ENCODE measurements at places on chromosomes 11 and 22. TPM values are rescaled to one million over a fixed set of nuclear protein-coding genes. Genes with fewer than 3 reads are reported as not detected.

DNA sequence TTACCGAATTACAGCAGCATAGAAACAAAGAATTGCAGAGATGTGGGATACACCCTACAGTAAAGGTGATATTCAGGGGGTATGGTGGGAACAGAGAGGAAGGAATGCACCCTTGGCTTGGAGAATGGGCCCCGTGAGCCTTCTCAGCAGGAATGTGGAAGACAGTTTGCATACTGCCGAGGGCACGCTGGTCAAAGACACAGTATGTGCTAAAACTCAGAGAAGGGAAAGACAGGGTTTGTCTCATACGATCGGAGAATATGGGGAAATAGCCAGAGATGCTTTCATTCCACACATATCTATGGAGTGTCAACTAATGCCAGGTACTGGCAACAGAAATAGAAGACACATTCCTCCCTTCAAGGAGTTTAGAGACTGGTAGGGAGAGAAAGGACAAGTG lies 36.9 kb downstream of the UBASH3B start:
- DNase-seq: no peak

GRCh38 chr11:122025757-122026156 lies 90.3 kb downstream of the BLID start:
- DNase-seq: no peak

GRCh38 chr11:34654483-34655334 lies 33.8 kb downstream of the EHF start:
- no peak for DNase-seq

DNA sequence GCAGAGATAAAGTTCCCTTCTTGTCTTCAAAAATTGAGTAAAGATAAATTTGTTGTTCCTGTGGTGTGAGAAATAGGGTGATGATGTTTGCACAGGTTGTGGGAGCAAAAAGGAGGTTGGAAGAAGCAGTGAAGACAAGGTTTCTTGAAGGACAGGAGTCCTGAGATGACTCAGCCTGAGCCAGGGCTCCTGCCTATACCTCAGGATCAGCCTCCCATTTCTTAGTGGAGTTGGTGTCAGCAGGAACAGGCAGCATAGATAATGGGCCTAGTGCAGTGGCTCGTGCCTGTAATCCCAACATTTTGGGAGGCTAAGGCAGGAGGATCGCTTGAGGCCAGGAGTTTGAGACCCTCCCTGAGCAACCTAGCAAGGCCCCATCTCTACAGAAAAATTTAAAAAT lies 28.7 kb downstream of the EIF4G2 start:
- no peak for DNase-seq

The H19 gene
- polyA plus RNA-seq: 2,813 TPM

GRCh38 chr22:38165922-38166593 lies 15.6 kb downstream of the PLA2G6 start:
- DNase-seq: no peak

DNA sequence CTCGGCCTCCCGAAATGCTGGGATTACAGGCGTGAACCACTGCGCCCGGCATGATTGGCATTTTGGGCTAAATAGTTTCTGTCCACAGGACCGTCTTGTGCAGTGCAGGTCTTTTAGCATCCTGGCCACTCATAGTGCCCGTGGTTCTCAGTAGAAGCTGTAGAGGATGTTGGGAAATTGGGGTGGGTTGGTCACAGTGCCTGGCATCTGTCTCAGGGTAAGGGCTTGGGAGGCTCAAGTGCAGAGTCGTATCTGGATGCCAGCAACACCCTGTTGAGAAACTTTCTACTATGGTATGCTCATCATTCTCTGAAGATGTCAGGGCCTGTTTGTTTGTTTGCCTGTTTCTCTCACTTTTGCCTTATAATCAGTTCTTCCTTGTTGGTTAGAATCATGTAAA lies 21.9 kb downstream of the UBE2L3 start:
- no peak for DNase-seq

- DNase-seq: no peak
These were observed 62.9 kb downstream of the RCN1 start for GRCh38 chr11:32153747-32154146.

The NUP160 gene
- polyA plus RNA-seq: 66.1 TPM

The SCUBE2 gene
- polyA plus RNA-seq: 6.4 TPM

DNA sequence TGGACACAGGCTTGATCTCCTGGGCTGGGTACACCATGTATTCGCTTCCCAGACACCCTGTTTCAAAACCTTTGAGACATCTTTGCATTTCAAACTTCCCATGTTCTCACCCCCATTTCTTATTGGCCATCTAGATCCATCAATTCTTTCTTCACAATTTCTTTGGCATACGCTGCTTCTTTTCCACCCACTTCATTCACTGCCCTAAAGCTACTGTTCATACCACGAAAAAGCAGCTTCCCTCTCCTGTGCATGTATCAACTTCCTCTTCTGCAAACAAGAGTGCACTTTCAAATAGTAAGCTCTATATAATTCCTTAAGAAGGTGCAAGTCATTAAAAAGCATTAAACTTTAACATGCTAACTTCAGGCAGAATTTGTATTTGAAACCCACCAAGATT lies 21.4 kb downstream of the UVRAG start:
- DNase-seq: no peak

The OR52B2 gene
- not detected for polyA plus RNA-seq

The CSRP3 gene
- not detected for polyA plus RNA-seq

DNA sequence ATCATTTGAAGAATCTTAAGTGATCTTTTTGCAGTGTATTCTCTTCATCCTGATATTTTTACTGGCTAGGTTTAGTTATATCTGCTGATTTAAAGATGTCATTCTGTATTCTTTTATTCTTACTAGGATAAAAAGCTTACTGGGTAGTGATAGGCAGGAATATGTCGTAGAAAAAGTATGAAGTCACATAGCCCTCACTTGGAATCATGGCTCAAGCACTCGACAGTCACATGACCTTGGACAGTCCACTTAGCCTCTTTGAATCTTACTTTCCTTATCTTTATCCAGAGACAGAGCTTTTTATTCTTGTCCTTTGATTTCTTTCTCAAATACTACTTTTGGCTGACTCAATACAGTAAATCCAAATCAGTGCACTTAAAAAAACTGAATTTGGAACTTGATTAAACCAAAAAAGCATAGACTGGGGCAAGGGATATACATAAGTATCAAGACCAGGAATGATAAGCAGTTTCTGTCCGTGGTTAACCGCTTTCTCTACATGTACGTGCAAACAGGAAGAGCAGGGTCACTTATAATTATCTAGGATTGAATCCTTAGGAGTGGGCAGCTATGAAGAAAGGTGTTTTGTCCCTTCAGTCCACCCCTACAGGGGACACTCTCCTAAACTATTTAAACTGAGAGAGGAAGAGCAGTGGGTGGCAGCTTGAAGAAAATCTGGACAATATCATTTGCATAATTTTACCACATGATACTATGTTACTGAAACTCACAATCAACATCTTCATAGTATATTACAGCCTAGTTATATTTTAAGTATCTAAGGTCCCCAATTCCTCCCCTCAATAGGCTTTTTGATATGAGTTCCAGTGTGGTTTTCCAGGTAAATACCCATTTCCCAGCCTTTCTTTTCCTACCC lies 8.0 kb downstream of the MMP7 start:
- DNase-seq: no peak

The C11orf91 gene
- polyA plus RNA-seq: not detected

DNA sequence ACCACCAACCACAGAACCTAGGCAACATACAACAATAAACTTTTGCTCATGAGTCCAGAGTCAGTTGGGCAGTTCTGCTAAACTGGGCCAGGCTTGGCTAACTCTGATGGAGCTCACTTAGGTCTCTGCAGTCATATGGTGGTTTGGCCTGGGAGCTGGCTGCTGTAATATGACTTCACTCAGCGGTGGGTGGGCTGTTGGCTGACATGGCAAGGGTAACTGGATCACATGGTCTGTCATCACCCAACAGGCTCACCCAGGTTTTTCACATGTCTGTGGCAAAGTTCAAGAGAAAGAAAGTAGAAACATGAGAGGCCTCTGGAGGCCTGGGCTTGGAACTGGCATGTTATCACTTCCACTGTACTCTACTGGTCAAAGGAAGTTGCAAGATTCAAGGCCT lies 43.2 kb upstream of the CLMP start:
- DNase-seq: no peak

Data from left renal cortex interstitium (tissue), 4 donors.